ENCODE measurements at places on chromosomes 16 and 17. TPM values are rescaled to one million over a fixed set of nuclear protein-coding genes. Genes with fewer than 3 reads are reported as not detected.

The CHST5 gene
- total RNA-seq: 0.19 TPM

The KCNH6 gene
- 0.06 TPM for total RNA-seq

The EME1 gene
- 2.9 TPM for total RNA-seq

The DNASE1L2 gene
- total RNA-seq: 0.32 TPM

Measured in bladder microvascular endothelial cell (primary cell).